Stimulated activated naive CD4-positive, alpha-beta T cell treated with Interleukin-2 at 50 U/mL for 16 hours (primary cell): ENCODE measurements at places on chromosomes 6 and 20.

DNA sequence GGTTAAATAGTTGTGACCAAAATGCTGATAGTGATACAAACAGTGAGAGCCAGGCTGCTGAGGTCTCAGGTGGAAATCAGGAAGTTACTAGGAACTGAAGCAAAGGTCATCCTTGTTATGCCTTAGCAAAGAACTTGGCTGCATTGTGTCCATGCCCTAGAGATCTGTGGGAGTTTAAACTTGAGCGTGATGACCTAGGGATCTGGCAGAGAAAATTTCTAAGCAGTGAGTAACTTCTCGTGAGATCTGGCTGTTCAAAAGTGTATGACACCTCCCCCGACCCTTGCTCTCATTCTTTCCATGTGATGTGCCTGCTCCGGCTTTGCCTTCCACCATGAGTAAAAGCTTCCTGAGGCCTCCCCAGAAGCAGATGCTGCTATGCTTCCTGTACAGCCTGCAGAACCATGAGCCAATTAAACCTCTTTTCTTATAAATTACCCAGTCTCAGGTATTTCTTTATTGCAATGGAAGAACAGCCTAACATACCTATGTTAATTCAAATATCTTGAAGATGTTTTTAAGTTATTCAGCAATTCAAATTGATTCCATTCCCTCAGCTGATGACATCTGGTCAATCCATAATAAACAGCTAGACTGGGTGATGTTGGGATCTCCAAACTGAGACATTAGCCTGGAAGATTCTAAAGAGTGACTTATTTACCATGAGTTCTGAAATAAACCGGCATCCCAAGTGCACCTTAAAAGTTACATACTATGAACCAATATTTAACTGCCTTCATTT, 33.8 kb downstream of the KIF16B start:
- no peak for DNase-seq

GRCh38 chr6:31836047-31836473, 8.5 kb downstream of the HSPA1B start:
- DNase-seq = no peak

- DNase-seq = no peak
These were observed 55.8 kb downstream of the CDH4 start for GRCh38 chr20:61307686-61308476.

GRCh38 chr20:49859011-49859410, 46.4 kb downstream of the SLC9A8 start:
- DNase-seq = no peak

DNA sequence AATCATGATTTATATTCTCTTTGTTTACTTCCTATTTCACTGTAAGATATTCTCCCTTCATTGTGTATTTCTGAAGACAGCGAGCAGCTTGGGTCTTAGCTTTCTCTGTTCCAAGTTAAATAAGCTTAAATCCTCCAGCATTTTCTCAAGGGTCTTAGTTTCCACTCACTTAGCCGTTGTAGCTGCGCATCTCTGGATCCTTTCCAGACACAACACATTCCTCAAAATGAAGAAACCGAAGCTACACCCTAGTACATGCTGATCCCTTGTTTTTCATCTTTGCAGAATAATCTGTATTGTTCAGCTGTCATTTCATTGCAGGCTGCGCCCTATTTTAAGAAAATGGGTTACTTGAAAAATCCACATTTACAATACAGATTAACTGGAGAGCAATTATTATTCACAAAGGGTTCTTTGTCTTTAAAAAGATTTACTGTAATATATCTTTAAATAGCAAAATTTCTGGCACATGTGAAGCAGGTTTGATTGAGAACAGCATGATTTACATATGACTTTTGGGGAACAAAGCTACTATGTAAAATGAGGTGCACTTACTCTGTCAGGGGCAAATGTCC, 375.8 kb downstream of the QKI start:
- DNase-seq = no peak

GRCh38 chr6:13729891-13730290, 18.3 kb upstream of the RANBP9 start:
- DNase-seq = no peak

- no peak for DNase-seq
These were observed 340.0 kb upstream of the FLRT3 start for GRCh38 chr20:14677455-14677854.

- DNase-seq = no peak
These were observed 252.7 kb downstream of the UST start for GRCh38 chr6:148999501-148999900.

DNA sequence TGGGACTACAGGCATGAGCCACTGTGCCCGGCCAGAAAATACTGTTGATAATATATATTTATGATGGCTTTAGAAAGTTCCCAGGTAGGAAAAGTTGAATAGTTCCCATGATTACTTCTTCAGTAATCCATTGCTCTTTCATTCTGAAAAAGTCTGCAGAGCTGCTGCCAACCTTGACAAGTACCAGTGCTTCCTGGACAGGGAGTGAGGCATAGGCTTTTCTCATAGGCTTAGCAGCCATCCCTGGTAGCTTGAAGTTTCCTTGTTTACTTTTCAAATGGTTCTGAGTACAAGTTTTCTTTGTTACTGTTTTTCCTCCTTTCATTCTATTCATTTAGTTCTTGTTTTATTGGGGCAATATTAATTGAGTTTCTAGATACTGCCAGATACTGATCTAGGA, 7.8 kb downstream of the RWDD1 start:
- no peak for DNase-seq

DNA sequence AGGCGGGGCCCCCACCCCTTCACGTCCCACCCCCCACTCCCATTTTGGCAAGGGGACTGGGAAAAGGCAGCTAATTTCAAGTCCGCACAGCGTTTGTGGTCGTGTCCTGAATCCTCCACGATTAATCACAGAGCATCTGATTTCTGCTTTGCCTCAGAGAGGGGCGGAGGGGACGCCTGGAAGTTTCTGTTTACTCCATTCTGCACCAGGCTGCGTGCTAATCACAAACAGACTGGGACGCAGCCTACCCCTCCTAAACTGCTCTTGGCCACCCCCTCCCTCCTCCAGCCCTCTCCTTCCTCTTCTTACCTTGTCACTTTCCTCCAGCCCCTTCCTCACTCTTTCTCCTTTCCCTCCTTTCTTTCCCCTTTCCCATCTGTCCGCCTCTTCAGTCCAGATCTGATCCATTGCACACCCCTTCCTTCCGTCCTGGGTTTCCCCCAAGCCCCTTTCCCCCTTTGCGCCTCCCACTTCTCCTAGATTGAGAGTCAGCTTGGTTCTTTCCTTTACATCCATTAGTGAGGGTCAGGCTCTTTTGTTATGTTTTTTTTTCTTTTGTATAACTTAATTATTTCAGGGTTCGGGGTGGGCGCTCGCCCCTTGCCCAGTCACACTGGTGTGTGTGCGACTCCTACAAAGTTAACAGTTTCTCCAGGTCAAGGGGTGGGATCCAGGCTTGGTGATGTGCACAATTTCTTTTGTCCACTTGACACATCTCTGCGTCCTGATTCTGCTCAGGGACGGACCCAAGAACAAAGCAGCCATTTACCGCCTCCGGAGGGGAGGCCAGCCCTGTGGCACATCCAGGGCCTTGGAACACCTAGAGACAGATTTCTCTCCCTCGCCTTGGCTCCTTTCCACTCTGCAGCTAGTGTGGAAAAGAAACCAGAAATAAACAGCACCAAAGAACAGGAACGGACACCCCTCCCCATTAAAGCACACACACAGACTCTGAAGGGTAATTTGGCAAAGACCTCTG, 520 bp upstream of the RIPOR3 start:
- no peak for DNase-seq

DNA sequence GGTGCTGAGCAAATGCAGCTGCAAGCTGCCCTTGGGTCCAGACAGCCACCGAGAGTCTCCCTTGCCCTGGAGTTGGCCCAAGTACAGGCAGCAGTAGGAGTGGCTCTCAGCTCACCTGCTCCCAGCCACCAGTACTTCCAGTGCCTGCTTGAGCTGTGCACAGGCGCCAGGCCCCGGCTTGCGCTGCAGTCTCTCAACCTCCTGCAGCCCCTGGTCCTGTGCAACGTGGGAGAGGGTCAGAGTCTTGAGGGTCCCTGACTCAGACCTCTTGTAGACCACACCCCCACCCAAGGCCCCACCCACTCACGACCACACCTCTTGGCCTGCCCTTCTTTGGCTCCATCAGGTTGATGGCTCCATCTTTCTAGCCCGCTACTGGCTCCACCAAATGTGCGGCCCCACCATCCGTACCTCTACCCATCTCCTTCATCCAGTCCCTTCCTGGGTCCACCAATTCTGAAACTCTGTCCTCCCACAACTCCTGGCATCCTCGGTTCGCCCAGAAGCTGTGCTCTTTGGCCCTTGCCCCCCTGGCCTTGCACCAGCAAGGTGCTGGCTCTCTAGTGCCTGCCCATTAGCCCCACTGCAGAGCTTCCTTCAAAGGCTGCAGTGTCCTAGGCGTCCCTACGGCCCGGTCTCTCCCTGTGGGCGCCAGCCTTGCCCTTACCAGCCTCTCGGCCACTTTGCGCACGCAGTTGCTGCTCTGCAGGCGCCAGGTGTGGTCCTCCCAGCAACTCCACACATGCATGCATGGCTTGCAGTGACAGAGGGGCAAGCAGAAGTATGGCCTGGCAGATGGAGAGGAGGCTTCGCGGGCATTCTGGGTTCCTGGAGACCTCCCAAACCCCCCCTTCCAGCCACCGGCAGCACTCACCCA, 16.5 kb upstream of the SPAG4 start:
- DNase-seq = no peak

DNA sequence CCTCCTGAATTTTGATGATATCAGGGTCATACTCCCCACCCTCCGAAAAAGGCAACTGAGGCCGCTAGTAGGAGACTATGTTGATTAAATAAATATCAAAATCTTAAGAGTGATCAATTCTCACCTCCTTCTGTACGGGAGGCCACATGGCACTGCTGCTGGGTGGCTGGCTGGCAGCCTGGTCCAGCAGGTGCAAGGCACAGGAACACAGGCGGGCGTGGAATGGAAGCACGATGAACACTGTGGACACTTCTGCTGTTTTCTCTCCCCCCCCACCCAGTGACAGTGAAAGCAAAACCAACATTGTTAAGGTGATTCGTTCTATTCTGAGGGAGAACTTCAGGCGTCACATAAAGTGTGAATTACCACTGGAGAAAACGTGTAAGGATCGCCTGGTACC, 9.7 kb upstream of the CLDN20 start:
- DNase-seq = no peak

- no peak for DNase-seq
These were observed 345.2 kb downstream of the FARS2 start for GRCh38 chr6:5606546-5606945.

DNA sequence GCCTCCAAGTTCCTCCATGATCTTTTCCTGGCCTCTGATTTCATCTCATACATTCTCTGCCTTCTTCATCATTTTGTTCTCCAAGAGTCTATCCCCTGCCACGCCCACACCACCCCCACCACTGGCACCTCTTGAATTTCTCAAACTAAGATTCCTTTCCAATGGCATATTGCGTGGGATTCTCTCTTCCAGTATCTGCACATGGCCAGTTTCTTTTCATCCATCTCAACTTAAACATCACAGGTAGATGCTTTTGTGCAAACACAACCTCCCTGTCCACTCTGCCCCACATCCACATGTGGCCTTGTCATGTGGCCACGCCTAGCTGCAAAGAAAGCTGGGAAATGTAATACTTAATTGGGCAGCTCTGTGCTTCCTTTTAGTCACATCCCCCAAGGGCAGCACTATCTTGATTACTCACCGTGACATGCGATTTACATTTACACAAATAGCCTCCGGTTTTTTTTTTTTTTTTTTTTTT, 33.4 kb upstream of the ZMYND8 start:
- no peak for DNase-seq

DNA sequence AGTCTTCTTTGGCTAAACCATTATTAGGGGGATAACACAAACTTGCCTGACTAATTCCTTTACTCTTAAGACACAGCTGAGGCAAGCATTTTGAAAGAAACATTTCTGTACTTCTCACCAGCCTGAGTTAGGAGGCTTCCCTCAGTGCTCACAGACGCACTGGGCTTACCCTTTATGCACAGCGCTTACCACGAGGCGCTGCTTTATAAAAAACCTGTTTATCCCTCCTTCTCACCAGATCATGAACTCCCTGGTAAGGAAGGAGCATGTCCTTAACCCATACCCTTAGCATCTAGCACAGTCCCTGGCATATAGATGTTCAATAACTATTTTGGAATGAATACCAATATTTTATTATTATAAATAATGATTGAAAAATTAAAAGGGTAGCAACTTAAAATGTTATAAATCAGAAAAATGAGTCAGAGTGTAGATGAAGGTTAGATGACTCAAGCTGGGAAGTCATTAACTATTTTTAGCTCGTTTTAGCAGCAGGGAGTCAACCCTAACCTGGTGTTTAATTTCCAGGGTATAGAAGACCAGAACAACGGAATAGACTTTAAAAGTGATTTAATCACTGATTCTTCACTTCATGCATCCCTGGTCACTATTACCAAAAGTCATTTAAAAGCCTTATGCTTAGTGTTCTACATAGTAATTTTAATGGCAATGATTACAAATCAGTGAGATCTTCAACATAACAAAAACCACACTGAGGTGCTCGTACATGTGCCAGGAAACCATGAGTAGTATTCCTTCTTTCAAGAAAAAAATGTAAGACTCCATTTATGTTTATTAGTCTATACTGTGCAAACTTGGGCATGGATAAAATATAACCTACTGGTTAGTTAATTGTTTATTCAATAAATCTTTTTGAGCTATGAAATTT, 4.1 kb upstream of the TPD52L1 start:
- no peak for DNase-seq

GRCh38 chr6:24257282-24257681, 100.6 kb downstream of the DCDC2 start:
- DNase-seq = no peak

GRCh38 chr20:43969501-43970182, 55.0 kb downstream of the TOX2 start:
- no peak for DNase-seq

DNA sequence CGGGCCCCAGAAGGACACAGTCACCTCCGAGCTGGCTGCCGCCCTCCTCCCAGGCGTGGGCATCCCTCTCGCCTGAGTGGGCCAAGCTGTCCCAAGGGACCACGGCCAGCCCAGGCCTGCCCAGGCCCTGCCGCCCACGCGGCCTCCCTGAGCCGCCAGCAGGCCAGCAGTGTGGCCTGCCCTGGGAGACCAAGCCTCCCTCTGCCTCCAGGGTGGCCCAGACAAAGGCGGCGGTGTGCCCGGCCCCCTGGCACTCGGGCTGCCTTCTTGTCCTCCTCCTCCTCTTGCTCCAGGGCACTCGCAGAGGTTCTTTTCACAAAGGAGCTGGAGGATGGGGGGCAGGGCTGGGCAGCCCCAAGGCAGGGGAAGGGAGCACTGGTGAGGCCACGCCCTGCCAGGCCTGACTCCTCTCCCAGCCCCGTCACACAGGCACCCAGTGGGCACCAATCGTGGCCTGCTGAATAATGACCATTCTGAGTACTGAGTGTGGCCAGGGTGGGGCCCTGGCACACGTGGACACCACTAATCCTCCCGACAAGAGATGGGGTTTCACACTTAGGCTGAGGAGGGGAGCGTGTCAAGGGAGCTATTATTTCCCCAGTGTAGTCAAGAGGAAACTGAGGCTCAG, 25.3 kb downstream of the NOL4L start:
- DNase-seq = no peak

DNA sequence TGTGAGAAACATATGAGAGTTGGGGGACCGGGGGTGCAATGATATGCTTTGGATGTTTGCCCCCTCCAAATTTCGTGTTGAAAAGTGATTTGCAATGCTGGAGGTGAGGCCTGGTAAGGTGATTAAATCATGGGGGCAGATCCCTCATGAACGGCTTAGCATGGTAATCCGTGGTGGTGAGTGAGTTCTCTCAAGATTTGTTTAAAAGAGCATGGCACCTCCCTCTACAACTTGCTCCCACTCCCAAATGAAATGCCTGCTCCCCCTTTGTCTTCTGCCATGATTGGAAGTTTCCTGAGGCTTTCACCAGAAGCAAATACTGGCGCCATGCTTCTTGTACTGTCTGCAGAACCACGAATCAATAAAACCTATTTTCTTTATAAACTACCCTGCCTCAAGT, 2.5 kb downstream of the DEK start:
- DNase-seq = no peak
